HepG2 (cell line): ENCODE measurements at places on chromosomes 5 and 9. TPM values are rescaled to one million over a fixed set of nuclear protein-coding genes. Genes with fewer than 3 reads are reported as not detected.

The CDH10 gene
- 0.04 TPM in 1 of 2 replicates, not detected in the other for total RNA-seq

The AK6 gene
- 77.2 and 123 TPM in 2 replicates for total RNA-seq

GRCh38 chr5:180127682-180128670 lies 56.4 kb upstream of the RNF130 start:
- DNase-seq = no peak

The BARHL1 gene
- total RNA-seq = not detected in 2 replicates

The ENTR1 gene
- total RNA-seq = 56.6 and 76.4 TPM in 2 replicates

GRCh38 chr5:179820483-179821297 lies at the start of gene SQSTM1:
Gene SQSTM1 (plus strand): TSS chr5:179820905. CDS start chr5:179820937, 32 bp downstream.
- DNase-seq = peak; percentile 45
